ENCODE measurements at places on chromosomes 5 and 9. TPM values are rescaled to one million over a fixed set of nuclear protein-coding genes. Genes with fewer than 3 reads are reported as not detected.

The ACTBL2 gene
- total RNA-seq, result not detected

The PALM2AKAP2 gene
- total RNA-seq, result 4.2 TPM

The ADAMTSL1 gene
- total RNA-seq, result 6.0 TPM

The CFAP157 gene
- 8.0 TPM for total RNA-seq

The EQTN gene
- total RNA-seq, result not detected

The CSF1R gene
- 1.6 TPM for total RNA-seq

The PRSS3 gene
- 0.86 TPM for total RNA-seq

The CTNND2 gene
- 31.5 TPM for total RNA-seq

DNA sequence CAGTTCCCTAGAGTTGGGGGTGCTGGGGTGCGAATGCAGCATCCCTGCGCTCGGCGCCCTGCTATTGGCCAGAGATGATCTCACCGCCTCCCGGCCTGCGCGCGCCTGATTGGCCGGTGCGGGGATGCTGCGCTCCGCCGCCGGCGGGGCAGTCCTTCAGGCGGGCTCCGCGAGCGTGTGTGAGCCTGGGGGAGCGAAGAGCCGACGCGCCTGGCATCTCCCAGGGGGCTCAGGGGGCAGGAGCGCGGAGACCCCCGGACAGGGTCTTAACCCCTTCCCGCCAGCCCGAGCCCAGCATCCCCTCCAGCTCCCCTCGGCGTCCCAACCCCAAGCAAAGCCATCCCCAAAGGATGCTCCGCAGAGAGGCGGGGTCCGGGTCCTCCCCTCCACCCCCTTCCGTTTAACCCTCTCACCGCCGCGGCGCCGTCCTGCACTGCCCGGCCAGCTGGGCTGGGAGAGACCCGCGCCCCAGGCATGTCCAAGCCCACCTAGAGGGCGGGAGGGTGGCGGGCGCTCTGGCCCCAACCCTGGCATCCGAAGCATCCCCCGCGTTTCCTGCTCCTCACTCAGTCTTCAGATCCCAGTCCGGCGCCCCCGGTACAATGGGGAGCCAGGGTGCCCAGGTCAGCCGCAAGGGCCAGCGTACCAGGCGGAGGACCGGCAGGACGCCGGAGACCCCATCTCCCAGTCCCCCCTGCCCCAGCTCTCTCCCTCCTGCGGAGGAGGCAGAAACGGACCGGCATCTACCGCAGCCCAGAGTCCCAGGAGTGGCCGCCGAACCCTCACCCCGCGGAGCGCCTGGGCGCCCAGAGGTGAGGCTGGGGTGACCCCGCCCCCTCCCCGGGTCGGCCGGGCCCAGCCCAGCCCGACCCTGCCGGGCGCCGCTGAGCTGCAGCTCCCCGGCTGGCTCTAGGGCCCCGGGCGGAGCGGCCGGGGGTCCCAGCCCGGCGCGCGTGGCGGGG, 19.3 kb upstream of the TOR2A start:
- H3K27me3 ChIP-seq, result peaks cover 55% of the 10 kb centered on the region
- peak overlapping the region; percentile 47 for H3K4me3 ChIP-seq
- no peaks in the 10 kb centered on the region for H3K36me3 ChIP-seq
- no peak overlapping the region for H3K27ac ChIP-seq
- H3K4me1 ChIP-seq, result peaks cover 5% of the 10 kb centered on the region

DNA sequence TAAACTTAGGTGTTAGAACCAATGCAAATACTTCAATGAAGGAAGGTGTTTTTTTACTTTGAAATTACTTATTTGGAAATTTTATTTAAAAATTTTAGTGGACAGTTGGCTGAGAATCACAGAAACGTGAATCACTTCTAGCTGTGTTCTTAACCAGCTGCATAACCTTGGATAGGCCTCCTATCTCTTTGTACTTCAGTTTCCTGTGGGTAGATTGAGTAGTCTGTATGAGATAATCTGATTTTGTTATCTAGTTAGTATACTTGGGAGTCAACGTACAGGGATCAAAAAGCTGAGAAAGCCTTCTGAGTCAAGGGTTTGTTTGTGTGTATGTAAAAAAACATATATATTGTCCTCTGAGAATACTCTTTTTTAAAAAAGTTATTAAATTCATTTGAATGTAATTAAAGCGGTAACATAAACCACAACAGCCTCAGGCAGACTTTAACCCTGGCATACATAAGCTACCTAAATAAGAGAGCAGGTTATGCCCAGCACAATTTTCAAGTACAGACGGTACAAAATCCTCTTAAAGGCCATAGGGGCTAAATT, 38.1 kb upstream of the ZCCHC7 start:
- DNase-seq, result no peak
- peaks cover 8% of the 10 kb centered on the region for H3K36me3 ChIP-seq
- no peak overlapping the region for H3K27ac ChIP-seq
- H3K27me3 ChIP-seq, result peaks cover 9% of the 10 kb centered on the region
- peaks cover 14% of the 10 kb centered on the region for H3K4me1 ChIP-seq
- no peak overlapping the region for H3K4me3 ChIP-seq

- no peak overlapping the region for H3K4me3 ChIP-seq
- H3K27ac ChIP-seq, result no peak overlapping the region
- DNase-seq, result no peak
- H3K27me3 ChIP-seq, result peaks cover 12% of the 10 kb centered on the region
- no peaks in the 10 kb centered on the region for H3K36me3 ChIP-seq
These were observed 452.2 kb downstream of the KDM4C start for GRCh38 chr9:7209990-7210389.

DNA sequence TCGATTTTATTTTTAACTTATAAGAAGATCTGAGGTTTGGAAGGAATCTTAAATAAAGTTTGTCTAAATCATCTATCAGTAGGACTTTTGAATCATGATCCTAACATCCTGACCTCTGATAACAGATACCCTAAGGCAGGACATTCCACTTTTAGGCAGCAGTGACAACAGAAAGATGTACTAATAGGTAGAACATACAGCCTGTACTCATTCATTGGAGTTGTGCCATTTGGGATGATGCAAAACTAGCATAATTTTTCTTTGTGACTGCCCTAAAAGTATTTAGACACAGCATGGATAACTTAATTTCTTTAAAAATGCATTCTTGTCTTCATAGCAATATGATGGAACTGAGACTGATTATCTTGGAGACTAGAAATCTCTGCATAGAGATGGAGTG, 39.7 kb downstream of the CDC42SE2 start:
- H3K4me3 ChIP-seq, result no peak overlapping the region
- peaks cover 9% of the 10 kb centered on the region for H3K4me1 ChIP-seq
- H3K27me3 ChIP-seq, result no peaks in the 10 kb centered on the region
- peaks cover 28% of the 10 kb centered on the region for H3K36me3 ChIP-seq
- DNase-seq, result no peak
- H3K27ac ChIP-seq, result no peak overlapping the region

GRCh38 chr5:103587185-103587748, 24.7 kb upstream of the NUDT12 start:
- no peaks in the 10 kb centered on the region for H3K36me3 ChIP-seq
- H3K4me3 ChIP-seq, result no peak overlapping the region
- H3K27me3 ChIP-seq, result no peaks in the 10 kb centered on the region
- no peak overlapping the region for H3K27ac ChIP-seq

GRCh38 chr5:154273028-154273617, 82.6 kb downstream of the GALNT10 start:
- peaks cover 40% of the 10 kb centered on the region for H3K4me1 ChIP-seq
- DNase-seq, result no peak
- H3K27ac ChIP-seq, result peak overlapping the region; percentile 88
- no peaks in the 10 kb centered on the region for H3K36me3 ChIP-seq
- H3K4me3 ChIP-seq, result peak overlapping the region; percentile 55
- no peaks in the 10 kb centered on the region for H3K27me3 ChIP-seq

DNA sequence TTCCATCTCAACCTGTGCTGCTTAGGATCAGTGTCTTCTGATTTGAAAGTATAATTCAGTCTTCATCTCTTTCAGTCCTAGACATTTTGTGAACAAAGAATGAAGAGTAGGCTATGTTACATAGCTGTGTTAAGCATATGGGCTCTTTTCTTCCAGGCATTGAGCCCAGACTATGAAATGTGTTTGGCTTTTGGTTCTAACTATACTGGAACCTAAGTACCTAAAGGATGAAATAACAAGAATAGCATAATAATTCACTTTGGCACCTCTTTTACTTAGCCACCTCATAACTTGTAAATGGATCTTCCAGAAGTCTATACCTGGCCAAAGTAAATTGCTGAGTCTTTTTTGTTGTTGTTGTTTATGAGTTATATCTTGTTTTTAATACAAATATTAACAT, 71.4 kb downstream of the SLF1 start:
- DNase-seq, result no peak
- peaks cover 13% of the 10 kb centered on the region for H3K4me1 ChIP-seq
- no peak overlapping the region for H3K27ac ChIP-seq

DNA sequence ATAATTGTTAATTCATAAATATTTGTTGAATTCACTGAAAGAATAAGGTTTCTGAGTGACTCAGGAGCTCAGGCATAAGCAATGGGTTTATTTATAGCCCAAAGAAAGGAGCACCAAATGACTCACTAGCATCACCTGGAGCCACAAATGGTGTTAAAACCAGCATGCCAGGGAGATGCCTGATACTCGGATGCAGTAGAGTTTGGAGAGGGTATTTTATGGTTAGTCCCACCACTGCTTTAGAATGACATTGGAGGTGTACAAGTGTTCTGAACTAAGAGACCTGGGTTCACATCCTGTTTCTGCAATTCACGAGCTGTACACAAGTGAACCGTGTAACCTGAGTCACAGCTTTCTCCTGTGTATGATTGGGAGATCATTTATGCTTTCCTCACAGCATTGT, 25.2 kb downstream of the CCL28 start:
- no peak overlapping the region for H3K4me3 ChIP-seq
- DNase-seq, result no peak
- H3K27me3 ChIP-seq, result peaks cover under 1% of the 10 kb centered on the region
- no peaks in the 10 kb centered on the region for H3K36me3 ChIP-seq
- no peaks in the 10 kb centered on the region for H3K4me1 ChIP-seq

- H3K4me3 ChIP-seq, result no peak overlapping the region
- no peak for DNase-seq
- H3K4me1 ChIP-seq, result peaks cover 43% of the 10 kb centered on the region
- no peak overlapping the region for H3K27ac ChIP-seq
These were observed 31.8 kb downstream of the MAP1B start for GRCh38 chr5:72138943-72139521.

DNA sequence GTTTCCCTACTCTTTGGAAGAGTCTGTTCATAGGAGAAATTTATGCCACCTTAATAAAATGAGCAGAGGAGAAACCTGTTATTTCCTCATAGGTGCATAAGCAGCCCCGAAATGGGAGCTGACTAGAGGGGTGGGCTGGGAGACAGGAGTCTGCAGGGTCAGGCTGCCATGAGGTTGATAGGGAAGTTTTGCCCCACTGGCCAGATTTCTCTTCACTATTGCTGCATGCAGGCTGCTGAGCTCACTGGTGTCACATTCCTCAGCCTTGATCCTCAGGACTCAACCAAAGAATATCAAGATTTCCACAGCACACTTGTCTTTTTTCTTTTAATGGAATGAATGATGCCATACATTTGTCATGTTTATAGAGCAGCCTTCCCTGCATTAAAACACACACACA, 60.7 kb downstream of the BHMT start:
- no peak overlapping the region for H3K4me3 ChIP-seq
- no peak for DNase-seq
- H3K4me1 ChIP-seq, result peaks cover 6% of the 10 kb centered on the region
- H3K27me3 ChIP-seq, result no peaks in the 10 kb centered on the region
- H3K27ac ChIP-seq, result no peak overlapping the region
- no peaks in the 10 kb centered on the region for H3K36me3 ChIP-seq

GRCh38 chr9:75912951-75913350, 22.5 kb downstream of the PCSK5 start:
- peaks cover 15% of the 10 kb centered on the region for H3K36me3 ChIP-seq
- DNase-seq, result no peak
- H3K4me1 ChIP-seq, result peaks cover 4% of the 10 kb centered on the region
- no peak overlapping the region for H3K4me3 ChIP-seq

DNA sequence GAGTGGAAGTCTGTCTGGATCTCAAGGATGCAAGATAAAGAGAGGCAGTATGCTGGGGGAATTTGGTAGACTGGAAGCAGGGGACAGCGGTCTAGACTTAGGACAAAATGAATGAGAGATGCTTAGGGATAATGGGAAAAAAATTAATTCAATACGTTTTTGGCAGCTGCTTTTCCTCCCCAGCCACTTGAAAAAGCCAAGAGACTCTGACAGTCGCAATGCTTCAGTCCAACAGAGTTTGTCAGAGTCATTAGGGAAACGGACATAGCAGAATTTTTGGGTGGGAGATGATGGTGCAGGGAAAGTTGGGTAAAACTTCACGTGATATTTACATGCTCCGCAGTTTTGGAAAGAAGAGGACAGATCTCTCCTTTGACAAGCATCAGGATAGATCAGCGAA, 129.7 kb downstream of the GOLPH3 start:
- H3K4me3 ChIP-seq, result no peak overlapping the region
- DNase-seq, result no peak
- H3K27ac ChIP-seq, result no peak overlapping the region
- peaks cover 4% of the 10 kb centered on the region for H3K27me3 ChIP-seq
- H3K4me1 ChIP-seq, result no peaks in the 10 kb centered on the region
